ENCODE measurements at places on chromosomes 11 and 22.
A peak's percentile ranks its signal among the peaks of the same experiment; 100 is the strongest.

DNA sequence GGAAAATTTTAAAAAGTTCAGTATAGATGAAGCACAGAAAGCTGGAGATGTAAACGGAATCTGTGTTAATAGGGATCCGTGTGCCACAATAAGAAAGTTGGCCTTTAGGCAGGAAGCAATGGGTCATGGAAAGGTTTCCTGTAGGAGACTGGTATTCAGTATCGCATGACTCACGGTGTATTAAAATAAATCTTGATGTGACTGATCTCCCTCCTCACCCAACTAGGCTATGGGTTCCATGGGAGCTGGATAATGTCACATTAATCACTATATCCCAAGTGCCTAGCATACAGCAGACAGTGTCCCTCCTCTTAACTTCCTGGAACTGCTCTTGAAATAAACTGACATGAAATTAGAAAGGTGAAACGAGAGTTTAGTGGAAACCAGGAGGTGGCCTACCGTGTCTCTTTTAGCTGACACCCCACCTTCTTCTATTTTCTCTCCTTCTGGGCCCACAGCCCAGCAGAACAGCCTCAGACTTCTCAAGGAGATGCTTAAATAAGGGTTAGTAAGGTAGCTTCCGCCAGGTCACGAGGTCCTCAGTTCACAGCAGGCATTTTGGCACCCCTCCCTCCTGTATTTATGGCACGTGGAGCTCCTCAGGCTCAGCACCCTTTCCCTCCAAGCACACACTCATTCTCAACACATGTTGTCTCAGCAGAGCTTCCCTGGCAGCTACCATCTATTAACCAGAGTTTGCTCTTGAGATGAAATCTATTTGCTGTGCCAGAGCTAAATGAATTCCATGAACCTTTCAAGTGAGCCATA, 118.8 kb downstream of the NXPE2 start:
- DNase-seq: no peak

DNA sequence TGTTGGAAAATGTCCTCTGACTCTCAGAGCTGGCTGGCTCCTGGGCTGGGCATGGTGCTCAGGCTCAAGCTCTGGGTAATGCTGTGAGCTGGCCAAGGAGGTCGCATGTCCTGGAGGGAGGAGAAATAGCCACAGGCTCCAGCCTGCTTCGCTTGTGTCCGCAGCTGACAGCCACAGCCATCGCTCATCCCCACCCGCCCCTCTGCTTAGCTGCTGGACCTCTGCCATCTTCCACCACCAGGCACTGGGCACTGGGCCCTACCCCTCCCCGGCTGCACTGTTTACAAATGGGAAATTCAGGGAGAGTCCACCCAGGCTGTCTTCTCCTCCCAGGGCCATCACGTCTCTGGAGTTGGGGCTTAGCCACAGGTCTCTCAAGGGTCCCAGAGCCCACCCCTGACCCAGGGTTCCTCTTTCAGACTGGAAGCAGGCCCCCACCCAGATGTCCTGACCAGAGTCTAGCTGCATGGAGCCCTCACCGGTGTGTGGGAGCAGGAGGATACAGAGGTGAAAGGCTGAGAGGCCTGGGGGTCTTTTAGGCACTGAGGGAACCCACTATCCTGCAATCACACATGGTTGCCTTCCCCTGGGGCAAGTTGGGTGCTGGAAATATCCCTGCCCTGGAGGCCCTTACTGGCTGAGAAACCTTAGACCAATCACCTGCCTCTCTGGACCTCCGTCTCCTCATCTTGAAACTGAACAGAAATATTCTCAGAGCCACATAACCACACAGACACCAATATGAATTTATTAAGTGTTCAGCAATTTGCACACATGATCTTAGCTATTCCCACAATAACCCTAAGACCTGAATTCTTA, 62.7 kb downstream of the CD82 start:
- no peak for DNase-seq

DNA sequence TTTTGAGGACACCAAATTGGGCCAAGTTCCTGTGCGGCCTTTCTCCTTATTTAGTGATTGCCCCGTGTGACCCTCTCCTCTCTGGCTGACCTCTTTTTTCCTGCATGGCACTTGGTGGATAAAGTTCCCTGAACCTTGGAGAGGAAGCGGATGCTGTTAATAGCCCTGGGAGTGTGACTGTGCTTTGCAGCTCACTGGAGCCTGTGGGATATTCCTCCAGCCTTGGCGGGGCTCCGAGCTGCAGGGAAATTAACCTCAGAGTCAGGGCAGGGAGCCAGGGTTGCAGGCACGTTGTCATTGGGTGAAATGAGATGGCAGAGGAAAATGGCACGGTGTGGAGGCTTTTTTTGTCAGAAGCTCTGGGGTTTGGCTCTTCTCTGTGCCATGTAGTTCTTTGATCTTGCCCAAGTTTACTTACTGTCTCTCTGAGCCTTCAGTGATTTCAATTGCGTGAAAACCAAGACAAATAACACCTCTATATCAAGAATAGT, 965 bp downstream of the OR9Q1 start:
- no peak for DNase-seq

DNA sequence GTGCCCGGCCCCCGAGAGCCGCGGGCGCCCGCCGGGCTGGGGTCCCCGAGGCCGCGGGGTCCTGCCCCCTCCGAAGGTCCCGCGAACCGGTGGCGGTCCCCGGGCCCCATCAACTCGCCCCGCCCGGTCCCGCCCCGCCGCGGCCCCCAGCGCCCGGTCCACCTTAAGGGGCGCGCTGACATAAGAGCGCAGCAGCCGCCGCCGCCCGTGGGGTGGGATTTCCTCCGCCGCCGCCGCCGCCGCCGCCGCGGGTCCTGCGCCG, at the start of gene ZDHHC8:
TSS of gene ZDHHC8 (plus strand) at position 208 of the 262 bp plus-strand sequence. CDS start 144 bp downstream, outside the sequence.
- no peak for DNase-seq

- no peak for DNase-seq
These were observed 67.5 kb downstream of the ARFGAP2 start for GRCh38 chr11:47109051-47109726.

GRCh38 chr11:107824668-107825369, 33.8 kb downstream of the SLC35F2 start:
- no peak for DNase-seq

GRCh38 chr11:88206751-88207150, 31.5 kb upstream of the RAB38 start:
- no peak for DNase-seq

DNA sequence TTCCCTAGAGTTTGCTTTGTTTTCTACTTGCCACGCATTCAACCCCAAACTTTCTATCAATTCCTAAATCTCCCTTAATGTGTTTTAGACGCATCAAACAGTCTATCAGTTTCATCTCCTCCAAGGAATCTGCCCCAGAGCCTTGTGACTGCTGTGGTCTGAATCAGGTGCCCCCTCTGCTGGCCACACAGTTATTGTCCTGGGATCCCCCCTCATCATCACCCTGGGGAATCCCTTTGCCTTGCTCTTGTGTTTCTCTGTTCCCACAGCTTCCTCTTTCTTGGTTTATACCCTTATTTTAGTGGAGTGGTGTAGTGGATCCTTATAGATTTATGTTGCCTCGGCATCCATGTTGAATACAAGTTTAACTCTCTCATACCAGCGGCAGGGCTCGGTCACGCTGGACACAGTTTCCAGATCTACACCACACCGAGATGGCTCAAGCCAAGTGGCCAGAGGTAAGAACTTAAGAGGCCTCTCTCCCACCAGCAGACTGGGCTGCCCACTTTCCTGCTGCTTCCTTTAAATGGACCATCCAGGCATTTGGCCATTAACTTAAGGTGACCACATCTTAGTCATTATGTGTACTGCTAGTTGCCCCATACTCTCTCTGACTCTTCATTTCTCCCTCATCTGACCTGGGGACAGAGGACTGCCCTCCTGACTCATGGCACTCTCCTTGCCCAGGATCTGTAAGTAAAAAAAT, 8.2 kb downstream of the UPB1 start:
- peak; percentile 26 for DNase-seq

- DNase-seq: no peak
These were observed at the start of gene HBB for GRCh38 chr11:5226732-5227310. TSS of gene HBB (minus strand) at chr11:5227071. CDS start at chr11:5227021, 50 bp downstream.

DNA sequence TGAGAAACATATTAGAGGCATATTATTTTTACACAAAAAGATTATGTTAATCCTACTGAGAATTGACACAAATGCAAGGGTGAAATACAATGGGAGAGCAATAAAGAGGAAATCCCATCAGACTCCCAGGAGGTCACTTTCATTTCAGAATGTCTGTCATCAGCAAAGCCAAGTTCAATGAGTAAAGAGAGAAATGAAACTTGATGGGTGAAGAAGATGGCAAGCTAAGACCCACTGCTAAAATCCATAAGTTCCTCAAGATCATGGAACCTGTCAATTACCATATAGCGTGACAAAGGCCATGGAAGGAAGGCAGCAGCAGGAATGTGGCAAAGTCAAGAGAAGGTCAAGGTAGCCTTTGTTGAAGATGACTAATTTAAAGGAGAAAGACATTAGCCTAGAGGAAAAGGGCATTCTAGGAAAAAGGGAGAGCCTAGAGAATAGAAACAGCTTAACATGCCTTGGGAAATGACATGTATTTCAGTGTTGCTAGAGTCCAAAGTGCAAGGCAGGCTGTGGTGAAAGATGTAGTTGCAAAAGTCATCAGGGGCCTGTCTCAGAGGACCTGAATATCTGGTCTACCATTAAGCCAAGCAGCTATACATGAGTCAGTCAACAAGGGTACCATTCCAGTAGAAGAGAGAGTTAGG, 43.1 kb downstream of the FAM168A start:
- DNase-seq: no peak

DNA sequence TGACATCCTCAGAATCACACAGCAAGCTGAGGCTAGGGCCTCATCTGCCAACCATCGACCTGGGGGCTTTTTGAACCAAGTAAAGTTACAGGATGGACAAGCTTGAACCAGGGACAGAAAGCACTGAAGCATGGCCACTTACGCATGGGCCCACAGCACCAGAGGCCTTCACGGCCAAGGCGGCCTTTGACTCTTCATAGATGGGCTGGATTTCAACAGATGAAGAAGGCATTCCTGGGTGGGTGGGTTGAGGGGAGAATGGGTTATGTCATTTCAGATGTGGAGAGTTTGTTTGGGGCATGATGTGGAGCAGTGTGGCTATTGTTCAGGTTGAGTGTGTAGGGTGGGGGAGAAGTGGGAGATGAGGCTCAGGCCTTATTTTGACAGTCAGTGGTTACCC, 60.2 kb downstream of the LRRC32 start:
- DNase-seq: no peak

DNA sequence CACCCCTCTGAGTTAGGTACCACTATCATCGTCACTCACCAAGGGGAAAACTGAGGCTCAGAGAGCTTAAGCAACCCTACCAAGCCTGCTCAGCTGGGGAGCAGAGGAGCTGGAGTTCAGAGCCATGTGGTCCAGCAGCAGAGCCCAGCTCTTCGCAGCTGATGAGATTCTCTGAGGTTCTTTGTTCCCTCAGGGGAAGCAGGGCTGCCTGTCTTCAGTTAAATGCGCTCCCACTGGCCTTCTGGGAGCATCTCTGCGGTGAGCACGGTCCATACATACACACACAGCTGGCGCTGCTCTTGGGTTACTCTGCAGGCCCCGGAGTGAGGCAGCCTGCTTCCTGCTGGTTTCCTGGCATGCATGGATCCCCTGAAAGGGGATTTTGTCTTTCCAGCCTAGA, 5.2 kb upstream of the PTGDR2 start:
- DNase-seq: no peak

- no peak for DNase-seq
These were observed 15.2 kb upstream of the SORL1-AS1 start for GRCh38 chr11:121467965-121468364.

- no peak for DNase-seq
These were observed 8.8 kb downstream of the RIN1 start for GRCh38 chr11:66327171-66328030.

- DNase-seq: no peak
These were observed 38.3 kb downstream of the PISD start for GRCh38 chr22:31623592-31624304.

- no peak for DNase-seq
These were observed 366.7 kb downstream of the BUD13 start for GRCh38 chr11:116406042-116406441.

- no peak for DNase-seq
These were observed 1.1 kb upstream of the C11orf65 start for GRCh38 chr11:108468478-108468864.

DNA sequence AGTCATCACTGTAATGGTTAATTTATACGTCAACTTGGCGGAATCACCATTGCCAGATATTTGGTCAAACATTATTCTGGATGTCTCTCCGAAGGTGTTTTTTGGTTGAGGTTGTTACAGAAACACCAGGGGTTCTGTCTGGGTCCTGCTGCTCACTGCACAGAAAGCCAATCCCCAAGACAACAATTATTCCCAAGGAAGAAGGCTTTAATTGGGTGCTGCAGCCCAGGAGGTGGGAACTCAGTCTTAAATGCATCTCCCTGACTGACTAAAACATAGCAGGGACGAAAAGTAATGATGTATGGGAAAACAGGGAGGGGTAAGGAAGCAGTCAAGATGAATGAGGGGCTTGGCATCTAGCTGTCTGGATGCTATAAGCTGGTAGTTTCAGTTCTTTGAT, 331.3 kb downstream of the TBC1D22A start:
- DNase-seq: no peak

GRCh38 chr11:132126973-132127899, 756.8 kb downstream of the NTM start:
- DNase-seq: no peak

DNA sequence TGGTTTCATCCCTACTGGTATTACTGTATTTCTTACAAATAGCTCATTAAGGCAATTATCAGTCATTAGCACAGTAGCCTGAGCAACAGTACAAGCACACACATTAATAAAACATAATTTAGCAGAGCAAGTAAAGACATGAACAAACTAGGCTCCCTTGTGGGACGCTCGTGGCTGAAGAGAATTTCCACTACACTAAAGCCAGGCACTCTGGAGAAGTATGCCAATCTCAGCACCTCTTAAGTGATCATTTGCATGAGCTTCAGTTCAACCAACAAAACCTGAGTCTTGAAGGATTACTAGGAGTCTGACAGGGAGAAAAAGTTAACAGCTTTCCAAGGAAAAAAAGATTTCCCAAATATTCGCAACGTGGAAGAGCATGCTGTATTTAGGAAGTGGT, 109.1 kb downstream of the LARGE1 start:
- DNase-seq: no peak

- no peak for DNase-seq
These were observed 35.3 kb upstream of the CLMP start for GRCh38 chr11:123230346-123230745.

- no peak for DNase-seq
These were observed 3.3 kb downstream of the SPATA19 start for GRCh38 chr11:133842053-133842452.

- no peak for DNase-seq
These were observed 37.8 kb downstream of the STIM1 start for GRCh38 chr11:3893311-3893710.

GRCh38 chr11:13149991-13150390, 127.6 kb upstream of the BMAL1 start:
- DNase-seq: no peak

GRCh38 chr11:119506436-119506835, 83.5 kb upstream of the THY1 start:
- DNase-seq: no peak

GRCh38 chr22:40320687-40321086, 25.6 kb upstream of the ADSL start:
- no peak for DNase-seq

Measured in activated CD8-positive, alpha-beta memory T cell treated with anti-CD3 and anti-CD28 coated beads for 48 hours (primary cell).